Retina (tissue), 1 donor: ENCODE measurements at places on chromosomes 2 and 18.

- no peak for DNase-seq
Observed at GRCh38 chr18:10130606-10131005, 216.8 kb downstream of the VAPA start.

DNA sequence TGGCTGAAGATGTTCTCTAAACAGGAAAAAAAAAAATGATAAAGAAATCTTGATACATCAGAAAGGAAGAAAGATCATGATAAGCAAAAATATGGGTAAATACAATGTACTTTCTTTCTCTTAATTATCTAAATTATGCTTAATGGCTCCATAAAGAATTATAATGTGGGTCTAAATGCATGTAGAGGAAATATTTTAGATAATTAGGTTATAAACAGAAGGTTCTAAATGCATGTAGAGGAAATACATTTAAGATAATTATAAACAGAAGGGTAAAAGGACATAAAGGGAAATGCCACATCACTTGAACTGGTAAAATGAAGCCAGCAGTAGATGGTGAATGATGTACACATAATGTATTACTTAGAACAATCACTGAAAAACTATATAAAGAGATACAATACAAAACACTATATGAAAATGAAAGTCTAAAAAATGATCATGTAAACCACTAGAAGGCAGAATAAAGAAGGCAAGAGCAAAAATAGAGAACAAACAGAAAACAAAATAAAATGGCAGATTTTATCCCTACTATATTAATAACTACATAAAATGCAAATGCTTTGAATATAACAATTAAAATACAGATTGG, 308.4 kb upstream of the CDH2 start:
- DNase-seq: no peak

DNA sequence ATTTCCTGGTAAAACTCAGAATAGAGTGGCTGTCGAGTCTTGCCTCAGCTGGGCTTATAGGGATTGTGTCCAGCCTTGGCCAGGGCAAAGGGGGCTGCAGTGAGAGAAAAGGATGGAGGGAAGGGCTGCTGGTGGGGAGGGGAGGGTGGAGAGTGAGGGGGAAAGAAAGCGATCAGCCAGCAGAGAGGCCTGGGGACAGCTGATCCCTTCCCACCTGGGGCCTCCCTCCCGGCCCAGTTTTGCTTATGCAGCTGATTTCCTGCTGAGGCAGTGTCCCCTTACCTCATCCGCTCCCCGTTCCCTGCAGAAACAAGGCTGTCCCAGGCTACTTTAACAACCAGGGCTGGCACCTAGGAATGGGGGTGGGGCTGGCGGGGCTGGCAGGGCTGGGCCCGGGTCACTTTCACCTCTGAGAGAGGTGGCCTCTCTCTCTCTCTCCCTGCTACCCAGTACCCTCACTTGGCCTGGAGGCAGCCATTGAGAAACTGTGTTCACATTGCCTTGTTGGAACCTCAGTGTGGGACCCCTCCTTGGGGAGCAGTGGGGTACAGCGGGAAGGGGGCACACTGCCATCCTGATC, 12.2 kb upstream of the GMPPA start:
- peak; percentile 43 for DNase-seq

- peak; percentile 76 for DNase-seq
Observed at GRCh38 chr2:42032224-42032620, 15.6 kb upstream of the PKDCC start.

DNA sequence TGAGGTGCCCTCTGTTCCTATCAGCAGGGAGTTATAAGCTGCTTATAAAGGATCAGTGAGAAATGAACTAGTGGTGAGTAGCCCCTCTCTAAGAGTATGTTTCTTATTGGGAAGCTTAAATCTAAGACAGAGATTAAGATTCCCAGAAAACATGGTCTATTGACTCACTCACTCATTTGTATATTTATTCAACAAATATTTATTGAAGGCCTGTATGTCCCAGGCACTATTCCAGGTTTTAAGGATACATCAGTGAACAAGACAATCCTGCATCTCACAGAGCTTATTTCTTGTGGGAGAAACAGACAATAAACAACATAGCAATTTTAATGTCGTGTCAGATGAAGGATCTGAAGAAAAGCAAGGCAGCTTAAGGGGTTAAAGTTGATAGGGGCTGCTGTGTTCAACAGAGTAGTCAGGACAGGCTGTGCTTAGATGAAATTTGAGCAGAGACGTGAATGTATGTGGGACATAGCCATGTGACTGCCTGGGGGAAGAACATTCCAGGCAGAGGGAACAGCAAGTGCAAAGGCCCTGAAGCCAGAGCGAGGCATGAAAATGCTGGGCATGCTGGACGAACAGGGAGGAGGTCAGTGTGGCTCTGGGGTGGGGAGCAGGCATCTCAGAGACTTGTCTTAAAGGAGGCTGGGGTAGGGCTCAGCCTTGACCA, 14.8 kb upstream of the PSD4 start:
- no peak for DNase-seq

DNA sequence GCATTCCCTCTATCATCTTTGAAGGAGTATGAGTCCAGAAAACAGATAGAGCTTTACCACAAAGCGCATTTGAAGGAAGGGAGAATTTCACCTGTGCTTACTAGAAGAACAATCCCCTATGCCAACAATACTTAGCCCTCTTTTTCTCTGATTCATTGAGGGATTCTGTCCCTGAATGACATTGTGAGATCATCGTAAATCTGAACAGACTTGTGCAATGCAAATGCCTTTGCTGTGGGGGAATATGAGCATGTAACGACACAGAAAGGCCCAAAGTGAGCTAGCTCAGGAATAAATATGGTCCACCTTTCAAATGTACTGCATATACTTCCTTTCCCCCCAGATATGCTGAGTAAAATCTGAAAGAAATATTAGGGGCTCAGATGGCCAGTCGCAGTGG, 67.6 kb downstream of the SCN1A start:
- no peak for DNase-seq

DNA sequence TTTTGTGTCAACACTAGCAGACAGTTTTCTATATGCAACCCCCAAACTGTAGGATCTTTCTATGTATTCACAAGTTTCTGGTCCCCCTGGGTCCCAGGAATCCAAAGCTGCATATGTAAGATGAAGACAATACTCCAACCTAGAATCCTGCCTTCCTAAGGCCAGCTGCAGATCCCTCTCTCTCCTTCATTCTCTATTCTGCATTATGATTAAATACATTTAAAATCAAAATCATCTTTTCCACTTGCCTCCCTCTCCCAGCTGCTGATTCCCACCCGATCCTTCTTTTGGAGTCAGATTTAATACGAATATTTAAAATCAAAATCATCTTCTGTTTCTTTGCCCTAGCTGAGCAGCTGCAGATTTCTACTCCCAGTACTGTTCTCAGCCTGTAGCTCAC, 783.0 kb upstream of the ZEB2 start:
- DNase-seq: no peak

DNA sequence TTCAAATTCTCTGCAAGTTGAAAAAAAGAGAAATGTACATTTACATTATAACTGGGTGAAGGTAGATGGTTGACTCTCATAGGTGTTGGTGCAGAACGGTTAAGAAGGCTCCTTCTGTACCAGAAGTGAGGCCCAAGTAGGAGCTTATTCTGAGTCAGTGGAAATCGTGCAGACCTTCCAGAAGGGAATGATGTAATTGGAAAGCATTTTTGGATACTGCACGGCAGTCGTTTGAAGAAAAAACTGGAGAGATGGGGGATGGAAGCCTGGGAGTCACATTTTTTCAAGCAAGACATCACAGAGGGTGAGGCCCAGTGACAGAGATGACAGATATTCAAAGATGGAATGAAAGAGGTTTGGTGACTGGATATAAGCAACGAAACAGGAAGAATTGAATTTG, 39.4 kb downstream of the HRH4 start:
- DNase-seq: no peak

DNA sequence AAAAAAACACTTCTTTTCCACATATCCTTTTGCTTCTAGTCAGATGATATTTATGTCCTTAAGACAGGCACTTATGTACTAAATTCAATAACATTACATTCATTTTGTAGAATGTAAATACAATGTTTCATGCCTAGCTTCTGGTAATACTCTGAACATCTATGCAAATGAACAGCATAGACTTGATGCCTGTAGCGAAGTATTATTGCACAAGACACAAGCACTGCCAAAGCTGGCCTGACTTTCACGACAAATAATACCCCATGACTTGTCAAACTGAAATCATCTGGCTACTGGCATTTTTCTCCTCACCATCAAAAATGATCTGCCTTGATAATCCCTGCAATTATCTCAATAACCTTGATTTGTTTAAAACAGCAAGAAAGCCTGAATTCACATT, 101.3 kb downstream of the L3MBTL4 start:
- DNase-seq: no peak

GRCh38 chr18:79136742-79137141, 67.5 kb downstream of the ATP9B start:
- DNase-seq: no peak

DNA sequence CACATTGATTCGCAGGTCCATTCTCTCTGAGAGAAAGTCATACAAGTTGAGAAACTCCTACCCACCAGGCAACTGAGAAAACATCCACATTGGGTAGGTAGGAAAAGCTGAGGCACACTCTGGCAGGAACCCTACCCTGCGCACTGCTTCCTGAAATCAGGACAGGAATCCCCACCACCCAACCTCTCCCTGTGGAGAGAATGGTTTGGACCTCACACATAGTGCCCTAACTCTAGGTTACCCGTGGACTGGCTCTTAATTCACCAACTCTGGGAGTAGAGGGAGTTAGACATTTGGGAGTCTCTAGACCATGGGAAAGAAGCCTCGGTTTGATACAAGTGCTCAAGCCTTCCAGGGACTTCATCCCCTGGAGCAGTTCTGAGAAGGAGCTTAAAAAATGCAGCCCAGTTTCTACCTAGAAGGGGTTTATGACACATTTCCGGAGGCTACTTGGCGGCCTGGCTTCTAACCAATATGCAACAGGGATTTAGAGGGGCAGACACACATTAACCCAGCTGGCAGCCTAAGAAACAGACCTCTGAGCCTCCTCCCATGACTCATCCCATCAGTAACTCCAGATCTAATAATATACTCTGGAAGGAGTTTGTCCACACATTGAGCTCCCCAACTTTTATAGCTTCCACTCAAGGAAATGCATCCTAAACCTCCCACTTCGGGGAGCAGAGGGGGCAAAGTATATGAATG, 136.7 kb downstream of the EML6 start:
- DNase-seq: no peak

DNA sequence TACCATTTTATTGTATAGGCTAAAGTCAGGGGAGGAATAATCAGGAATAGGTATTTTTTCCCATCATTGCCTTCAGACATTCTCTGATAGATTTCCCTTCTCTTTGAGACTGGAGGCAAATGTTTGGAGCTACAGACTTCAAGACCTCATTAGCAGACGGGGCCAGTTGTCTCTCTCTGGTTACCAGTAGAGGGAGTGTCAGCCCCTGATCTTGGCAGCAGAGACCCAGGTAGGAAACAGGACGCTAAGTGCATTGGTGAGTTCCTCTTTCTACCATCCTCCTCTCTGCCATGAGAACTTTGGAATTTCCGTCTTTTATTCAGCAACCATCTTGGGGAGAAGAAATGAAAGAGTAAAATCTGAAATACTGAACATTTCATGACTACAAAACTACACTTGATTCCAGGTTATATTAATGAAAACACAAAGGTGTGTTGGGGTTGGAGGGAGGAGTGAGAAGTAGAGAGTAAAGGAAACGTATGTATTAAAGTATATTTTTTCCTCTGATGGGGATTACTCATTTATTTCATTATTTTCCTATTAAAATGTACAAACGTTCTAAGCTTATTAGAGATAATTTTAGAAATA, 186.2 kb upstream of the GCFC2 start:
- DNase-seq: peak; percentile 45

DNA sequence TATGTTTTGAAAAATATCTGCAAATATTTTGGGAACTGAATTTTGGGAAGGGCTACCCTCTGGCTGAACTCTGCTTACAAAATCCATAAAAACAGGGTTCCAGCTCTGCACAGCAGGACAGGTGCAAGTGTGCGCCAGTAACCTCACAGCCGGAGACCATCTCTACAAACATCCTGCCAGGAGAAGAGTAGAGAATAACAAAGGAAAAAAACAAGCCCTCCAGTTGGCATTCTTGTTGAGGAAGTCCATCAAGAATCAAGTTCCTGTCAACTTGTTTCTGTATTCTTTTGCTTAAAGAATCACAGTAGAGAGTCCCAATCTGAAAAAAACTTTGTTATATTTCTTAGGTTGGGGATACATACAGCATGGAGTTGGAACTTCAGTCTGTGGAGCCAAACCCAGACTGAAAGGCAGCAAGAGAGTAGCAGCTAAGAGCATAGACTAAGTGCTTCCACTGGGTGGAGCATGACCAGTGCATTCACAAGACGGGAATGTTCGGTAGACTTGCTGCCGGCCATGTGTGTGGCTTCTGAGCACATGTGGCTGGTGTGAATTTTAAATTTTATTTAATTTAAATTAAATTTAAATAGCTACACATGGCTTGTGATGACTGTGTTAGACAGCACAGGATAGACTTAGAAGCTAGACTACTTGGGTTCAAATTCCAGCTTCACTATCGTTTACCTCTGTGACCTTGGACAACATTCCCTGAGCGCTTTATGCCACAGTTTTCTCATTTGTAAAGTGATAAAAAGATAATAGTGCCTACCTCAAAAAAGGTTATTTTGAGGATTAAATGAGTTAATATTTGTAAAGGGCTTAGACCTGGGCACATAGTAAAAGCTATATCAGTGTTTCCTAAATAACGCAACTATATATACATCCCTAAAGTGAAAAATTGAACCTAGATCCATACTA, 41.9 kb downstream of the SPTBN1 start:
- DNase-seq: no peak

DNA sequence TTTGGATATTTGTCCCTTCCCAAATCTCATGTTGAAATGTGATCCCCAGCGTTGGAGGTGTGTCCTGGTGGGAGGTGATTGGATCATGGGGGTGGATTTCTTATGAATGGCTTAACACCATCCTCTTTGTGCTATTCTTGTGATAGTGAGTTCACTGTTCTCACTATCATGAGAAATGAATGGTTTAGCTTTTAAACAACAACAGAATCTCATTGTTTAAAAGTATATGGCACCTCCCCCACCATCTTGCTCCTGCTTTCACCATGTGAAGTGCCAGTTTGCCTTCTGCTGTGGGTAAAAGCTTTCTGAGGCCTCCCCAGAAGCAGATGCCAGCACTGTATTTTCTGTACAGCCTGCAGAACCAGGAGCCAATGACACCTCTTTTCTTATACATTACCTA, 38.1 kb downstream of the KIAA1328 start:
- DNase-seq: no peak

DNA sequence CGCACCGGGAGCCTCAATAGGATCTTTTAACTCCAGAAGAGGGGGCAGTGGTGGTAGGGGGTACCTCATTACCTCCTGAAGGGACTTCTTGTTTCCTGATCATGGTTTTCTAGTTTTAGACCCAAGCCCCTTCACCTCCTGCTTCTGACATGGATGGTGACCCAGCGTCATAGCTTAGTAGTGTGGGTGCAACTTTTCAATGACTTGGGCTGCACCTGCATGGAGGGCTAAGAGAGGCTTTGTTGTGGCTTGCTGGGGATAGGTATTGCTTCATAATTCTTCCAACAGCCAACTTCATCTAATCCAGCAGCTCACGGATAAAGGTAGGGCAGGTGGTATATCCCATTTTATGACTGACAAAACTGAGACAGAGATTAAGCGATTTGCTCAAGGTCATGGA, 3.0 kb downstream of the SLC1A4 start:
- no peak for DNase-seq

- DNase-seq: no peak
Observed at GRCh38 chr2:46963941-46964673, 48.5 kb upstream of the MCFD2 start.

GRCh38 chr2:143422681-143423080, 293.5 kb downstream of the ARHGAP15 start:
- DNase-seq: no peak
